Activated T-cell treated with anti-CD3 and anti-CD28 coated beads, Interleukin-2, amount 50 U/mL, for 48 hours (primary cell): ENCODE measurements at places on chromosomes 6 and 20.
A peak's percentile ranks its signal among the peaks of the same experiment; 100 is the strongest.

DNA sequence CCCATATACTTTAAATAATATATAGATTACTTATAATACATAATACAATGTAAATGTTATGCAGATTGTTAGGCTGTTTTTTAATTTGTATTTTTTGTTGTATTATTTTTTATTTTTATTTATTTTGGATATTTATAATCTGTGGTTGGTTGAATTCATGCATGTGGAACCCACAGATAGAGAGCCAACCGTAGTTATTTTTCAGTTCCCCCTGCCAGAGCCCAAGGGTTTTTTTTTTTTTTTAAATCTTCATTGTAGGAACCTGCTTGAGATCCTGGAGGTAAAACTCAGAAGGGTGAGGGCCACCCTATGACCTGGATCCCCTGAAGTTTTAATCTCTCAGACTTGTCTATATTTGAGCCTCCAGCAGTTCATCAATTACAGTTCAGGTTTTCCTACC, 133.2 kb downstream of the B3GAT2 start:
- DNase-seq, result no peak

GRCh38 chr20:57383447-57384347, 7.5 kb upstream of the RBM38 start:
- no peak for DNase-seq

DNA sequence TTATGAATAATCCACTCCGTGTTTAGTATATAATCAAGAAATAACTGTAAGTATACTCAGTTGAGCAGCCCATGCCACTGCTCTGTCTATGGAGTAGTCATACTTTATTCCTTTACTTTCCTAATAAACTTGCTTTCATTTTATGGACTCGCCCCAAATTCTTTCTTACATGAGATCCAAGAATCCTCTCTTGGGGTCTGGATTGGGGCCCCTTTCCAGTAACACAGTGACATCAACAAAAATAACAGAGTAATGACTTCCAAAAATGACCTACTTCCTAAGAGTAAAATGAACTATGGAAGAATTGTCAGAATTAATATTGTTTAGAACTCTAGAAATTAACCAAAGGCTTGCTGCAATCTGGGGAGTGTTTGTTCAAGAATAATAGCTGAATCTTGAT, 8.8 kb downstream of the OR2H1 start:
- no peak for DNase-seq

GRCh38 chr6:134937426-134937825, 12.5 kb downstream of the ALDH8A1 start:
- no peak for DNase-seq

DNA sequence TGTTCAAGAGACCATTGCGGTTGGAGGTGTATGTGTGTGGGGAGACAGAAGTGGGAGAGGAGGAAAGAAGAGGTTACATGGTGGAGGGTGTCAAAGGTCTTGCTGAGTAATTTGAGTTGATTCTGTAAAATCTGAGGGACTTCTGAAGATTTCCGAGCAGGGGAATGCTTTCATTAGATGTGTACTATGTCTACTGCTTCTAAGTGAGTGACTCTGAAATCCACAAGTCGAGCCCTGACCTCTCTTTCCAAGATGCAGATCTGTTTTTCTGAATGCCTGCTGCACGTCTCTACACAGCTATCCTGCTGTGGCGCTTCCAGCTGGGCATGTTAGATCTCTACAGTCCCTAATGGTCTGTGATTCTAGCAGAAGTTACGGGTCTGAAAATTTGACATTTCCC, 209.8 kb downstream of the ATXN1 start:
- DNase-seq, result no peak

GRCh38 chr6:42402184-42402583, 49.5 kb downstream of the TRERF1 start:
- DNase-seq, result peak; percentile 71

- no peak for DNase-seq
Observed at GRCh38 chr6:44451803-44452695, 64.5 kb downstream of the CDC5L start.

DNA sequence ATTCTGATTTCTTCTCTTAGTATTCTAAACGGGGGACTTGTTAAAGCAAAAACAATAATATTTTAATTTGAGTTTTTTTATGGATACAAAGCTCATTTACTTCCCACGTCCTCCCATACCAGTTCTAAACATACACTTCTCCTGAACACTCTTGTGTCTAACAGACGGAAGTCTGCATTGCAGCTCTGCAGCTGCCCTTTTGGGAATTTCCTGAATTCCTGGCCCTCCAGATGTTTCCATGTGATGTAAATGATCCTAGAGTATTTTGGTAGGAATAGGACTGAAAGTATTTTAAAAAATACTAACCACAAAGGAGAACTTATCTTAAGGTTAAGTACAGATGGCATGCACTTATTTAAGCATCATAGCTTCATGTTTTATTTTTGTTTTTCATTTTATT, 886.7 kb downstream of the TBC1D32 start:
- no peak for DNase-seq

DNA sequence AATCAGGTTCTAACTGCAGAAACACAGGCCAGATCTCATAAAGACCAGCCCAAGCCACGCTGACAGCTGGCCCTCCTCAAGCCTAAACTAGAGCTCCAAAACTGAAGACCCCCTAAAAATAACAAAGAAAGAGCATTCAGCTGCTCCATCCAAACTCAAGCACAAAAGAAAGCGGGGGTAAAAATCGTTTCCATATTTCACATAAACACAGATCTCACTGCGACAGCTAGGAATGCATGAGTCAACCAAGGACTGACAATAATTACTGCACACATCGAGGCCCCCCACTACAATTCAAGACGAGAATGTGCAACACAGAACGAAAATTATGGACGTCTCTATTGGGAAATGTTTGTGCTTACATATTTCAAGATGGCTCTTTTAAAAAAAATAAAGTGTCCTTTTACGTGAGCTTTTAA, 31.1 kb downstream of the CNKSR3 start:
- no peak for DNase-seq

DNA sequence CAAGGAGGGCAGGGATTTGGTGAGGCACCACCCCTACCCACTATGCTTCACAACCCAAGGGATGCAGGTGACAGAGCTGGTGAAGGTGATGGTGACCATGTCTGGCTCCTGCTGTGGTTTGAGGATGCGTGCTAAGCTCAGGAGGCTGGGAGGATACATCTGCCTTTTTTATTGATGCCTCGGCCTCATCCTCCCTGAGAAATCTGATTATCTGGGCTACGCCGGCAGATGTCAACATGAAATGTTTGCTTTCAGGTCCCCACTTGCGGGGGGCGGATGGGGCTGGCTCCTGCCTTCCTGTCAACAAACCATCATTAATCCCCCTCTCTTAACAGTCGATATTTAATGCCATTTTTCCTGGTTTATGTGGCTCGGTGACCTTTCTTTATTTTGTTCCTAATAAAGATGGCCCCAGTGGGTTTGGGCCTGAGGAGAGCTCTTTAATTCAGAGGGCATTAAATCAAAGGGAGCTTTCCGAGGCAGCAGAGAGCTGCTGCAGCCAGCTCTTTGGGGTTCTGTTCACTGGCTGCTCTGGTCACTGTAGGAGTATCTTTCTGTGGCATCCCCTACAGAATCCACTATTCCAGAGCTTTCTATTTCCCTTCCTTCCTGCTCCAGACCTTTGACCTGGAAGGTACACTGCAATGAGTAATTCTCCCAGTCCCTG, 33.5 kb upstream of the LRFN2 start:
- DNase-seq, result no peak

- no peak for DNase-seq
Observed at GRCh38 chr20:22711971-22712755, 127.8 kb upstream of the FOXA2 start.

DNA sequence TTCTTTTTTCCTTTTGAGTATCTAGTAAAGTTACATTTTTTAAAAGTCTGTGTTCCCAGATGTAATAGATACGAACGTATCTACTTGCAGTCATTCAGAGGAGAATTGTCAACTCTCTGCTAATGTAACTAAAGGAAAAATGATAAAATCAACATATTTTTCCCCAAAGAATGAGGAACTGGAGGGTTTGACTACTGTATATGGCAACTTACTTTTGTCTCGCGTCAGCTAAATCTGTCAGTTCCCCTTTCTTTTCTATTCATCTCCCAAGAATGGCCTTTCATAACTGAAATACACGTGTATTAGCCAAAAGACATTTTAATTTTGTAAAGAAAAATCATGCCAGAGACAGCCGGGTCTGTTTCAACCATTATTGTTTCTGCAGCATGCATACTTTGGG, 5.4 kb downstream of the EYA2 start:
- no peak for DNase-seq

DNA sequence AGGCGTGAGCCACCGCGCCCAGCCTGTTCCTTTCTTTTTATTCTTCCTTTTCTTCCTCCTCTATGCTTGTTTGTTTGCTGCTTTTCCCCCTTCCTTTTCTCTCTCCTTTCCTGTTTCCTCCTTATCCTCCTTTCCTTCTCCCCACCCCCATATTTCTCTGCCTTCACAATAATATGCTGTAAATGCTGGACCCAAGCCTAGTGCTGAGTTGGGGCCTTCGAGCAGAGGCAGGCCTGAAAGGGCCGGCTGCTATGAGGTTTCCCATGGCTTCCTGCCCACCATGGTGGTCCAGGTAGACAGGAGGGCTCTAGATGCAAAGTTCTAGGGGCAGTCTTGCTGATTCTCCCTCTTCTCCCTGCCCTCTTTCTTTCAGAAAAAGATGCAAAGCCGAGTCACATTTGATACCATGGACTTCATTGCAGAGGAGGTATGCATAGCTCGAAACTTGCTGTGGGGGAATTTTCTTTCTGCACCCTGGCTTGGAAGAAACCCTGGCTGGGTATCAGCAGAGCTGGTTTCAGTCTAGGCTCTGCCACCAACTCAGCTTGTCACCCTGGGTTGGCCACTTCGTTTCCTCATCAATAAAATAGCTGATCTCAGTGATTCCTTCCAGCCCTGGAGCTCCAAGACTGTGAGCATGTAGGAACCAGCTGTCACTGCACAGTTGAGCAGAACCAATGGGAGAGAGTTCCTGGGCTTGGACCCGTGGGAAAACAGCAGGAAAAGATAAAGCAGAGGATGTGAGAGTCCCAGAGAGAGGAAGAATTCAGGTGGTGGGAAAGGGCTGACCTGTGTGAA, 7.4 kb downstream of the CNBD2 start:
- no peak for DNase-seq

DNA sequence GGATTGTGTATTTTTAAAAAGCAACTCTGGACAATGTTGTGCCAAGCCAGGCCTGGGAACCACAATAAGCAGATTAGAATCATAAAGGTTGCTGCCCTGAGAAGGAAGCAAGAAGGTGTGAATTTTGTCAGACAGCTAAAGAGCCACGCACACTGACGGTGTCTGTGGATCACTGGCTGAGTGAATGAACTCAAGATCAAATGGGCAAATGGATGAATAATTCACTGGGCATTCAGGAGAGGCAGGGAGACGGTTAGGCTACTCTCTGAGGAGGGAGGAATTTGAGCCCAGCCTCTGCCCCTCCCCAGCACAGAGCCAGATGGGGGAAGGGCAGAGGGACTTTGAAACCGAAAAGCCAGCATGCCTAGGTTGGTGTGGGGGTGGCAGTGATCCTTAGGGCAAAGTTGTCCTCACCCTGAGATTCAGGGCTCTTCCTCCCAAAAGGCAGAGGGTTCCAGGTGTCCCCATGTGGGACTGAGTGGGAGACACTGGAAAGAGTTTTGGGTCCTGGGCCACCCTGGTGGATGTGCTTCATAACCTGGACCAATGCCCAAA, 19.5 kb upstream of the SLC22A7 start:
- no peak for DNase-seq

DNA sequence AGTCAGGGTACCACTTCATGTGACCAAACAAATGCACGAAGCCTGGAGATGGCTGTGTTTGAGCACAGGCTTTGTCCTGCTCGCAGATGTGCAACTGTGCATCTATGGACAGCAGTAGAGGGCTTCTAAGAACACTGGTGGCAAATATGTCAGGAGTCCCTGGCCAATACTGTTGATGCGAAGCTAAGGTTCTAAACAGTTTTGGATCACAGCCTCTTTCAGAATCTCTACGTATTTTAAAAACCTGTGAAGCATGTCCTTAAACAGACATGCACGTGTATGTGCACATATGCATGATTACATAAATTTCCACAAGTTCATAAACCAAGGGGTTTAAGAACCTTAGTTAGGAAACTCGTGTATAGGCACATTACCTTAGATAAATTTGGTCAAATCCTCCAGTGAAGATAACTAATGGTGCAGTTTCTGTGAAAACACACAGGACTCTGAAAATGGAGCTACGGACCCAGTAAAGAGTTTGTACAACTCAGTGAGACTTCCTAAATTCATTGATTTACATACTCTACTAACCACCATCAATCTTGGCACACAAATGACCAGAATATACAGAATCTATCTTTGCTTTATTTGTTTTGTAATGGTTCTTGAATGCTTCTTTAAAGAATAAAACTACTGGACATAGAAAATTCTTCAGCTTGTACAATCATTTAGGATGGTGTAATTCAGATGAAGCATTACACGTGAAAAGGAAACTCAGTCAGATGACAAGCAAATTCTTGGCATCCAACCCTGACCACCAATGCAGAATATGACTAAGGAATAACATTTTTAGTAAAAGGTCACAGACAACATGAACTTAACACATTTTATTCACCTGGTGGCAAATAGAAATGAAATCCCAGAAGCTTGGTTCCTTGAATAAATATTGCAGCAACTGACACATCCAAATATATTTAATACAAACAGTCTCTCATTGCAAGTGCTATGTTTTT, 27.4 kb downstream of the KCNQ5 start:
- DNase-seq, result no peak

DNA sequence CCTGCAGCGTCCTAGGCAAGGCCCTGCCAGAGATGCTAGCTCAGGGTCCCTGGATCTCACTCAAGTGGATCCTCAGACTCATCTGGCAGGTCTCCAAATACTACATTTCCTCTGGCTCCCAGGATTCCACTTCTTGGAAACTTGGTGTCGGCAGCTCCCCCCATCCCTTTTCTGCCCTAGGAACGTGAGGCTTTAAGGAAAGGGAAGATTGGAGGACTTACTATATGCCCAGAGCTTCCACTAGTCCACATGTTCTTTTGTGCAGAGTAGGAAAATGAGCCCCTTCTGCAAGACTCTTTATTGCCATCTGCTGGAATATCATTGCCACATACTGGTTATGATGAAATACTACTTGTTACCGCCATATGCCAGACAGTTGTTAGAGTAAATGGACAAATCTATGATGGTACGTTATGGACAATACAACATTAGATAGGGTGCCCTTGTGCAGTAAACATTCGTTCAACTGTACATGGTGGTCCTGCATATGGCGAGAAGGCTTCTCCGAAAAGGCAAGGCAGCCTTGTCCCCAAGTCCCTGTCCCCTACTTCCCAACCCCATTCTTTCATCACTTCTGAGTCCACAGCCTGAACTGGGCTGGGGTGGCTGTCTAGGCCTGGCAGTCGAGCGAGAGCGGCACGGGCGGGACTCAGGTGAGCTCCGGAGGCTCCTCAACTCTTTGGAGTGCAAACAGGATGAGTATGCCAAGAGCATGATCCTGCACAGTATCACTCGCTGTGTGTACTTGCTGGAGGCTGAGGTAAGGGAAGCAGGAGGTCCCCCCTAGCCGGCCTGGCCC, 780 bp downstream of the ARMC12 start:
- DNase-seq, result peak; percentile 59
